PC-9 (cell line): ENCODE measurements at places on chromosomes 1 and 21.

GRCh38 chr1:6499296-6499695 lies 7.8 kb upstream of the PLEKHG5 start:
- DNase-seq = no peak

DNA sequence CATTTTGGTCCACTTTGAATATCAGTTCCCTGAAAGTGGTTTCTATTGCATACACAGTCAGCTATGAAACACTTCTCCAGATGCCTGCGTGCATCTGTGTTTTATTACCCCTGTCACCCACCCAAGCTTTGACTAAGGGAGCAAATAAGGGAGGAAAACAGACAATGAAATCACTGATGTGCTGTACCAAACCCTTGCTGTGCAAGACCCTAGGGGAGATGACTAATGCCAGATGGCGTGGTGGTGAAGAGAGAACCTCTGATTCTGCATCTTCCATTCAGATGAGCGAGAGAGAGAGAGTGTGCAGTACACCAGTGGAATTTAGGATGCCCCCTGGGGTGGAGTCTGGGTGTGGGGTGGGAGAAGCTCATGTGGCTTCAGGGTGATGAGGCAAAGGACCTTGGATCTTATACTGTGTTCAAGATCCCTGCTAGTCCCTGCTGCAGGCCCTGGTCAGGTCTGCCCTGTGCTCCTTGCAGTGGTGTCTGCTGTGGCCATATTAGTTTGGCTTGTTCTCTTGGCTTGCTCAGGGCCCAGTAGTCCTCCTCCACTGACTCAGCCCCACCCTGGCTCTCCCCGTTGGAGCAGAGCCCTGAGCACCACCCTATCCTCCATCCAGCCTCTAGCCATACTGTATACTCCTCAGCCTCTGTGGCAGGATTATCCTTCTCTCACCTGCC lies 18.5 kb downstream of the CLCA1 start:
- no peak for DNase-seq

GRCh38 chr1:220828179-220828490 lies 41.4 kb downstream of the MTARC1 start:
- DNase-seq = no peak

- DNase-seq = no peak
Observed at GRCh38 chr1:147109762-147110161, 62.5 kb downstream of the PRKAB2 start.

- no peak for DNase-seq
Observed at GRCh38 chr1:114274621-114275317, 121.1 kb upstream of the SYT6 start.

GRCh38 chr1:72357411-72357810 lies 75.1 kb upstream of the NEGR1 start:
- DNase-seq = no peak

GRCh38 chr1:226661965-226662364 lies 77.1 kb downstream of the ITPKB start:
- DNase-seq = no peak

GRCh38 chr1:152050886-152051675 lies 14.3 kb upstream of the S100A11 start:
- DNase-seq = peak; percentile 41

DNA sequence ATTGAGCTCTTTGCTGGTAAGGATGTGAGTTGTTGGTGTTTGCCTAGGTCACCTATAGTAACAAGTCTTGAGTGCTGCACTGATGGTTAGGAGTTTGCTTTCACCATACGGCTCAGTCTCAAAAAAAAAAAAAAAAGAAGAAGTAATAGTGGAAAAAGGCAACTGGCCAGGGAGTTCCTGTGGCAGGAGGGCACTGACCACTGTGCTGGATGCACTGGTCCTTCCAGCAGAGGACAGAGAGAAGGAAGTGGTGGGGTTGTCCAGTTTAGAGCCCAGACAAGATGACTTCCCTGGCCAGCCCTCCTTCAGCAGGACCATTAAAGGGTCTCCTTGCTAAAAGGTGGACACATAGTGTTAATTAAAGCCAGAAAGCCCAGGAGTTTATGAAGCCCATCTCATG lies 11.9 kb upstream of the PTCH2 start:
- no peak for DNase-seq

- DNase-seq = no peak
Observed at GRCh38 chr1:10438677-10439163, 8.5 kb downstream of the CENPS start.

DNA sequence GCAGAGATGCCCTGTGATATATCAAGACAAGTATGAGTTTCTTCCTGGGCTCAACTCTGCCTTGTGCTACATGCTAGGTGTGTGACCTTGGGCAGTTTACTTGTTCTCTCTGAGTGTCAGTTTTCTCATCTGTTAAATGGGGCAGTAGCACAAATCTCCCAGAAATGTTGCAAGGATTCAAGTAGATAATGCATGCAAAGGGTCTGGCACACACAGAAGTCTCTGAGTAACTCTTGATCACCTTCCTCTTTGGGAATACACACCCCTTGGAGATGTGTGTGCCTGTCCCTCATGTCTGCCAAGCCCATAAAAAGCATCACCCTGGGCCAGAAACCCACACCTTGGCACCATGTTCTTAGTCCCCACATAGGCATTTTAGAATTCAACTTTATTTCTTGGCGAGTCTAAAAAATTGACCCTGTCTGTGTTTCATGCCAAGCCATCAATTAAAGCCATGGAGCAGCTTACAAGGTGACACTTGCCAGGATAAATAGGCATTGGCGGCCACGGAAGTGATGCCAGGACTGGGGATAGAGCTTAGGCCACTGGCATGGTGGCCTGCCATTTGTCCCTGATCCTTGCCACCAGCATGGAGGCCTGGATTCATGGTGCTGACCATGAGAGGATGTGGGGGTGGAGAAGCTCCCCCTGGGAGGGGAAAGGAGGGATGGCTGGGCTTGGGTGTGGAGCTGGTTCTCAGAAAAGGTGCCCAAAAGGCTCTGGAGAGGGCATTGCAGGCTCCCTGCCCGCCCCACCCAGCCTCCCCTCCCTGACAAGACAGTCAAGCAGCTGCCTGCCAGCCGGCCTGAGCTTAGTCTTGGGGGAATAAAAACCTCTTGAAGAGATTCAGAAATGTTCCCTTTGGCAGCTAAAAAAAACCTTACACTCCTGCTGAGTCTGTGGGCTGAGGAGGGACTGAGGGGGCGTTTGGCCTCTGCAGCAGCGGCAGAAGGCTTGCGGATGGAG lies 118.0 kb upstream of the IPO9 start:
- DNase-seq = no peak

DNA sequence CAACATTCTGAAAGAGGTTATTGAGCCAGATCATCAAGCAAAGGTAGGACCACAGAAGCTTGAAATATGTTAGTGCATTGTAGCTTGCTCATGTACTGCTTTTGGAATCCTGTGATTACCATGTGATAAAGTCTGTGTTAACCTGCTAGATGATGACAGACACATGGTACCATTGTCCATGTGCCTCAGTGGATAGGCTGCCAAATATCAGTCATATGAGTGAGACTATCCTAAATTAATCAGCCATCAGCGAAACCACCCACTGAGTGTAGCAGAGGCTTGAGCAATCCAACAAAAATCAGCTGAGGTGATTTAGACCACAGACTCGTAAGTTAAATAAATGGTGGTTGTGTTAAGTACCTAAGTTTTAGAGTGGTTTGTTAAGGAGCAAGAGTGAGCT lies 32.7 kb upstream of the CRB1 start:
- no peak for DNase-seq

DNA sequence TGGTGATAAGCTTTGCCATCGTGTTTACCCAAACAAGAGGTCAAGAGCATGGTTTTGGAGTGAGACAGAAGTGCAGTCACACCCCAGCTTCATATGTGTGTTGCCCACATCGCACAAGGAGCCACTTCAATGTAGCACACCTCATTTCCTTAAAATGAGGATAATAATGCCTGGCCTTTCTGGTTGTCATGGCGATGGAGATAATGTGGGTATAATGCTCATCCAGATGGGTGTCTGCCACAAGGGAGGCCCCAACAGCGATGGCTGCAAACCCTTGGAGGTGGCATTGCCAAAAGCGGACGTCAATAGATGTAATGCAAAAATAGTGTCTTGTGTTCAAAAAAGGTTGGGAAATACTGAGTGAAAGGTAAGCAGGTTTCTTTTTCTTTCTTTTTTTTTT lies 83.1 kb upstream of the AJAP1 start:
- DNase-seq = no peak

- DNase-seq = no peak
Observed at GRCh38 chr1:88330201-88330600, 353.9 kb upstream of the PKN2 start.

- no peak for DNase-seq
Observed at GRCh38 chr21:43806017-43806710, 16.8 kb downstream of the RRP1 start.
